ENCODE measurements at places on chromosomes 5 and 9. TPM values are rescaled to one million over a fixed set of nuclear protein-coding genes. Genes with fewer than 3 reads are reported as not detected.

DNA sequence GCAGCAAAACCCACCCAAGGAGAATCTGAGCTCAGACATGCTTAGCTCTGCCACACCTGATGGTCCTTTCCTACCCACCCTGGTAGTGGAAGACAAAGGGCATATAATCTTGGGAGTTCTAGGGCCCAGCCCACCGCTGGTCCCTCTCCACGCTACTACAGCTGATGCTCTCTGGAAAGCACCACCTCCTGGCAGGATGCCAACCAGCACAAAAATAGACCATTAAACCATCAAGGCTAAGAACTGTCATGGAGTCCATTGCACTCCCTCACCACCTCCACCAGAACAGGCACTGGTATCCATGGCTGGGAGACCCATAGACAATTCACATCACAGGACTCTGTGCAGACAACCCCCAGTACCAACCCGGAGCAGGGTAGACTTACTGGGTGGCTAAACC is 111.0 kb upstream of the IL7R start:
- DNase-seq, result peak; percentile 2

GRCh38 chr5:38923661-38924451 is 78.0 kb downstream of the OSMR start:
- DNase-seq, result no peak

GRCh38 chr9:123784518-123784917 is 145.4 kb downstream of the DENND1A start:
- DNase-seq, result no peak

GRCh38 chr9:109689701-109690100 is 90.3 kb upstream of the PALM2AKAP2 start:
- no peak for DNase-seq

DNA sequence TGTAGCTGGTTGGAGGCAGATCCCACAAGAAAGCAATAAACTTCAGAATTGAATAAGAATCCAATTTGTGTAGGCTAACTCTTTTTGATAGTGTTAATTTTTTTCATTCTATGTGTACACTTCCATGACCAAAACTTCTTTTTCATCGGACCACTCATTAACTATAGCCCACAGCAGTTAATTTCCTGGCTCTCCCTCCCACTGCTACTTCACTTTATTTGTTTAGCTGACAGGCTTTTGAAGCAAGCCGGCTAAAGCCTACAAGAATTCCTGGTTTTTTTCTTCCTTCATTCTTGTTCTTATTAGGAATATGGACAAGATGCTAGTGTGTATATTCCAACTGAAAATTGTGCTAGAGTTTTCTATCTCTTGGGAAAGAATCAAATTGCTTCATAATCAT is 329.2 kb upstream of the CCNH start:
- no peak for DNase-seq

DNA sequence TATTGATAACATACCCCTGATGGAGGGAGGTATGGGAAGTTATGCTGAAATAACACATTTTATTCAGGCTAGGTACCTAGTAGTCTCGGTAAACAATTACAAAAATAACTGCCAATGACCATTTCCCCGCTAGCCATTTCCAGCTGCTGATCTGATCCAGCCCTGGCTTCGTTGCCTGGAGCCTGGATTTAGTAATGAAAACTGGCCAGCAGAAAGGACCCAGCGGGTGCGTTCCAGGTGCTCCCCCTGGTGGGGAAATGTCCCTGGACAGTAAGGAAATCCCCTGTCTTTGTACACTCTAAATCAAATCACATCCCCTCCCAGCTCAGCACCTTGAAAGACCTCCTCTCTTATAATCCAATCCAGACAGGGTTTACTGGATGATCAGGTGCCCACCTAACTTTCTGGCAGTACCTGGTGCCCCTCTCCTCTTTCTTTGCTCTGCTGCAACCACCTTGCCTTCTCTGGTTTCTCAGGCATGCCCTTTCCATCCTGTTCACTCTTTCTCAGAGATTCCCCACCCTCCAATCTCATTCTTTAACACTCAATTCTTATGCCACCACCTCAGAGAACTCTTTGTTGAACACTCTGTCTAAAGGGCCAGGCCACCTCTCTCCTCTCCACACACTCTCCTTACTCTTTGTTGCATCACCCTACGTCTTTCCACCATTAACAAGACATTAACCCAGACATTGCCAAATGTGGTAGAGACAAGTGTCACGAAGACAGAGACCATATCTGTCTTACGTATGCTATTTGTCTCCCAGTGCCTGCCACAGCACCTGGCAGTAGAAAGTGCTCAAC is 50.1 kb upstream of the SMAD5 start:
- peak; percentile 82 for DNase-seq

- no peak for DNase-seq
These were observed 50.4 kb downstream of the MAST4 start for GRCh38 chr5:66646570-66646969.

DNA sequence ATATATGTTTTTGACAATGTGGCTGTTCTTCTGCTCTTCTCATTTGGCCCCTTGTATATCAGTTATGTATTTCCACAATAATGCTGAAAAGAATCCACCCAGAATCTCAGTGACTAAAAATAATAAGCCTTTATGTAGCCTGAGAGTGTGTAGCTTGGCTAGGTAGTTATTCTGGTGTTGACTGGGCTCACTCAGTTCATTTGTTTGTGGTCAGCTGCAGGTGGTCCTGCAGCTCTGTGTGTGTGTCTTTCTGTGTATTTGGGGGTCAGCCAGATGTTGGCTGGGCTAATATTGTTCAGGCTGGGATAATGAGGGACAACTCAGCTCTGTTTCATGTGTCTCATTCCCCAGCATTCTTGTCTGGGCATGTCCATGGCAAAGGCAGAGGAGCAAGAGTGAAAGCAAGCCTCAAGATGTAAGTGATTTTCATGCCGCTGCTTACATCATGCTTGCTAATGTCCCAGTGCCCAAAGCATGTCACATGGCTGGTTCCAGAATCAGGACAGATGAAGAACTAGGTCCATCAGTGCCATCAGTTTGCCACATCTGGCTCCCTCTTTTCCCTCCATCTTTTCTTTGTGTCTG is 162.8 kb downstream of the KCTD16 start:
- no peak for DNase-seq

DNA sequence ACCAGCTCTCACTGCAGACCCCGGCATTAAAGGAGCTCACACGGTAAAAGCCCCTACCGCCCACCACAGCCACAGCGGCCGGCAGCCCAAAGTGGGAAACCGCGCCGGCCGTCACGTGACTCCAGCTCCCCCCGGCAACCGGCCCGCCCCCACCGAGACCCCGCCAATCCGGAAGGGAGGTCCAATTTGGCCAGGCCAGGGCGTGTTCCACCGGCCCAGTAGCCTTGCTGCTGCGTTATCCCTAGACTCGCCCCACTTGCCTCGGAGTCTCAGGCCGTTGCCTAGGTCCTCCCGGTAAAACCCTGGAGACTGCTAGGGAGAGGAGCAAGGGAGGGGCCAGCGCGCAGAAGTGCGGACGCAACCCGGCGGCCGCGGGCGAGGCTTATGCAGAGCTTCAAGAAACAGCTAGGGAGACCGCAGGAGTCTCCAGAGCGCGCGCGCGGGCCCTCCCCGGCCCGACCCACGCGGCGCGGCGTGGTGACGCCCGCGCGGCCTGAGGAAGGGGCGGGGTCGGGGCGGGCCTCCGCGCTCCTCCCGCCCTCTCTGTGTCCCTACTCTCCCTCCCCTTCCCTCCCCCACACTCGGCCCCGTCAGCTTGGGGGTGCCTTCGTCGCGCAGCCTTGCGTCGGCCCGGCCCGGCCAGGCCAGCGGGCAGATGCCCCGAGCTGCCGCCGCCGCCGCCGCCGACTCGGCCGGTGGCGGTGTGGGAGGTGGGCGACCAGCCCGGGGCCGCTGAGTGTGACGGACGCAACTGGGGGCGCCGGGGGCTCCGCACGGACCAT is at the start of gene RIC1:
TSS of gene RIC1 (plus strand) at position 578 of the 782 bp plus-strand sequence. CDS start at position 781, 203 bp downstream.
- DNase-seq, result peak; percentile 94

DNA sequence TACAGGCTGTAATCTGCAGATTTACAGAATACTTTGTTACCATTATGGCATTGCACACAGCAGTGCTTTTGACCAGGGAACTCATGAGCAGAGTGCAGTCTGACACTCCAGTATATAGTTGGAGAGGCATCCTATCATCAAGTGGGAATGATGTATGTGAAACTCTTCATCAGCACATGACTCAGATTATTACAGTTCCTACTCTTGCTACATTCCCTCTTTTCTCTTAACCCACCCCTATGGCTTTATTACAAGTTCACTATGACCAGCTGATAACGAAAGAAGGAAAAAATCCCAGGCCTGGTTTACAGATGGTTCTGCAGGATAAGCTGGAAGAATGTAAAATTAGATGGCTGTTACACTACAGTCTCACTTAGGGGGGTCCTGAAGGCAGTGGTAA is 385.9 kb downstream of the RASEF start:
- DNase-seq, result no peak

The PLK2 gene
- total RNA-seq, result 4.0 TPM

The FSTL4 gene
- not detected for total RNA-seq

The GKAP1 gene
- total RNA-seq, result 4.4 TPM

The GARIN3 gene
- 1.1 TPM for total RNA-seq
